ENCODE measurements at places on chromosomes 2 and 18. TPM values are rescaled to one million over a fixed set of nuclear protein-coding genes. Genes with fewer than 3 reads are reported as not detected.

The MEIS1 gene
- total RNA-seq, result 0.32 TPM

- H3K27me3 ChIP-seq, result peaks cover 21% of the 10 kb centered on the region
- H3K4me3 ChIP-seq, result no peak overlapping the region
- no peaks in the 10 kb centered on the region for H3K4me1 ChIP-seq
- no peaks in the 10 kb centered on the region for H3K36me3 ChIP-seq
- no peak for DNase-seq
Measured at GRCh38 chr2:1935476-1935875, 191.2 kb upstream of the PXDN start.

DNA sequence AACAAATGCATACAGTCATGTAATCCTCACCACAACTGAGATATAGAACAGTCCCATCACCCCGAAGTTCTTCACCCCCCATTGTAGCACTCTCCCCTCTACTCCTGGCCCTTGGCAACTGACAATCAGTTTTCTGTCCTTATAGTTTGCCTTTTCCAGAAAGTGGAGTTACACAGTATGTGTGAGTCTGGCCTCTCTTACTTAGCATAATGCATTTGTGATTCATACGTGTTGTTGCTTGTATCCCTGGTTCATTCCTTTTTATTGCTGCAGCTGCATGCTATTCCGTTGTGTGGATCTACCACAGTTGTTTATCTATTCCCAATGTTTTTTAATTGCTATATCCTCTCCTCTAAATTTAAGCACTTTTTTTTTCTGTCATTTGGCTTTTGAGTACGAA lies 17.6 kb downstream of the ACYP2 start:
- no peak for DNase-seq
- H3K27ac ChIP-seq, result no peak overlapping the region
- H3K4me3 ChIP-seq, result no peak overlapping the region
- no peaks in the 10 kb centered on the region for H3K27me3 ChIP-seq
- no peaks in the 10 kb centered on the region for H3K4me1 ChIP-seq
- H3K36me3 ChIP-seq, result no peaks in the 10 kb centered on the region

GRCh38 chr18:34493099-34493544 lies 217.0 kb upstream of the DTNA start:
- DNase-seq, result no peak
- H3K36me3 ChIP-seq, result no peaks in the 10 kb centered on the region
- H3K27ac ChIP-seq, result no peak overlapping the region
- no peaks in the 10 kb centered on the region for H3K4me1 ChIP-seq
- H3K4me3 ChIP-seq, result no peak overlapping the region

The DCC gene
- not detected for total RNA-seq

DNA sequence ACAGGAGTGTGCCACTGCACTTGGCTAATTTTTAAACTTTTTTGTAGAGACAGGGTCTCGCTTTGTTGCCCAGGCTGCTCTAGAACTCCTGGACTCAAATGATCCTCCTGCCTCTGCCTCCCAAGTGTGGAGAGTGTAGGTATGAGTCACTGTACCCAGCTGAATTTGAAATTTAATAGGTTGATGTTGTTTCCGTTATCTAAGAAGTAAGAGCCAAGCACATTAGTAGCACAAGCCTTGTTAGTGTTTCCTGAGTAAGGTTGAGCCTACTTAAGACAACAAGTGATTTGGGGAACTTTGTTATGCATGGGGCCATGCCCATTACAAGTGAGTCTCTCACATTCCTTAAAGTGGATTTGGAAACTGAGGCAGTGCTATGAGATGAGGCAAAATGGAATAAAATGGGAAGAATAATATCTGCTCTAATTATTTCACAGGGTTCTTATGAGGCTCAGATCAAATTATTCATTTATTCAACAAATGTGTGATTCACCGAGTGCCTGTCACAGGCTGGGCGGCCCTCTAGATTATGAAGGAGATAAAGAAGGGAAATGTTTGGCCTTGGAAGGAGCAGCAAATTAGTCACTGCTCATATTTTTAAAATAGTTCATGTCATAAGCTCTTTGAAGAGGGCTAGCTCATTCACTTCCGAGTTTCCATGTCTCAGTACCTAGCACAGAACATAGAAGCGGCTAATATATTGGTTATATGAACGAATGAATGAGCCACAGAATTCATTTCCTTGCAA lies 217.2 kb downstream of the LDLRAD4 start:
- no peak overlapping the region for H3K27ac ChIP-seq
- H3K4me3 ChIP-seq, result no peak overlapping the region
- H3K27me3 ChIP-seq, result no peaks in the 10 kb centered on the region
- no peaks in the 10 kb centered on the region for H3K4me1 ChIP-seq

GRCh38 chr2:66849153-66849755 lies 414.3 kb downstream of the MEIS1 start:
- no peak overlapping the region for H3K27ac ChIP-seq
- H3K27me3 ChIP-seq, result no peaks in the 10 kb centered on the region
- H3K36me3 ChIP-seq, result no peaks in the 10 kb centered on the region
- no peaks in the 10 kb centered on the region for H3K4me1 ChIP-seq
- DNase-seq, result no peak

- H3K4me1 ChIP-seq, result peaks cover 2% of the 10 kb centered on the region
- H3K4me3 ChIP-seq, result no peak overlapping the region
- no peak overlapping the region for H3K27ac ChIP-seq
- DNase-seq, result no peak
Measured at GRCh38 chr2:178527592-178527991, 47.3 kb downstream of the PLEKHA3 start.

- H3K4me1 ChIP-seq, result no peaks in the 10 kb centered on the region
Measured at GRCh38 chr2:123791684-123792083, 233.4 kb upstream of the CNTNAP5 start.

GRCh38 chr2:65351234-65351947 lies 81.0 kb downstream of the SPRED2 start:
- H3K36me3 ChIP-seq, result no peaks in the 10 kb centered on the region
- no peaks in the 10 kb centered on the region for H3K27me3 ChIP-seq
- no peak overlapping the region for H3K27ac ChIP-seq
- H3K4me1 ChIP-seq, result peaks cover 48% of the 10 kb centered on the region
- H3K4me3 ChIP-seq, result no peak overlapping the region
- no peak for DNase-seq

DNA sequence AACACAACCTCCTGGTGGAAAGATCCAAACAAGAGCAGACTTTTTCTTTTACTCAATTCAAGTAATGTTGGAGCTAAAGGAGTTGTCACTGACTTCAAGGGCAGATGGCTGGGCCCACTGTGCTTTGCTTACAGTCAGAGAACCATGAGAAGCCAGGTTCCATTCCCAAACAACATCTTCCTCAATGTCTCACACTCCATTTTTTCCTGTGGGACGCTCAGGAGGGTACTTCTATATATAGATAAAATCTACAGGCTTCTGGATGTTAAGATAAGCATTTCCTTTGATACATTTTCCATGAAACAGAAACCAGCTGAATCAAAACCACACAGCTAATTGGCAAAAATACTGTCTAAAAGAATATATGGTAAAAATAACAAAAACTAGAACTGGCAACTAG lies 14.4 kb downstream of the IWS1 start:
- H3K36me3 ChIP-seq, result 0 out of 2 replicates have a peak, but pooled peaks cover 2% of the 10 kb centered on the region
- H3K27ac ChIP-seq, result no peak overlapping the region
- H3K4me3 ChIP-seq, result no peak overlapping the region
- no peak for DNase-seq
- no peaks in the 10 kb centered on the region for H3K27me3 ChIP-seq

GRCh38 chr18:11728249-11728648 lies 39.2 kb downstream of the GNAL start:
- H3K36me3 ChIP-seq, result no peaks in the 10 kb centered on the region
- no peak overlapping the region for H3K27ac ChIP-seq
- H3K27me3 ChIP-seq, result peaks cover 17% of the 10 kb centered on the region
- no peak overlapping the region for H3K4me3 ChIP-seq
- DNase-seq, result peak; percentile 8

The ACMSD gene
- not detected for total RNA-seq

The CAD gene
- 114 TPM for total RNA-seq

The LYG2 gene
- 0.27 TPM for total RNA-seq

The PDE1A gene
- 0.12 TPM for total RNA-seq

The NCL gene
- total RNA-seq, result 1,077 TPM

GRCh38 chr2:200862532-200863000 lies 1.9 kb downstream of the CLK1 start:
- H3K36me3 ChIP-seq, result peaks cover 32% of the 10 kb centered on the region
- peak overlapping the region; percentile 96 for H3K4me3 ChIP-seq
- H3K27ac ChIP-seq, result peak overlapping the region; percentile 27
- H3K4me1 ChIP-seq, result peaks cover 23% of the 10 kb centered on the region

The PMAIP1 gene
- 66.7 TPM for total RNA-seq

GRCh38 chr2:161199912-161200701 lies 39.9 kb downstream of the TANK start:
- no peak for DNase-seq
- no peak overlapping the region for H3K4me3 ChIP-seq
- no peaks in the 10 kb centered on the region for H3K4me1 ChIP-seq
- H3K27ac ChIP-seq, result no peak overlapping the region
- no peaks in the 10 kb centered on the region for H3K27me3 ChIP-seq
- H3K36me3 ChIP-seq, result peaks cover 16% of the 10 kb centered on the region

Measured in HCT116 (cell line).